Stomach (tissue), 19 donors: ENCODE measurements at places on chromosomes 7 and 10.

GRCh38 chr7:46741938-46742540 is 821.0 kb upstream of the IGFBP3 start:
- DNase-seq: no peak

DNA sequence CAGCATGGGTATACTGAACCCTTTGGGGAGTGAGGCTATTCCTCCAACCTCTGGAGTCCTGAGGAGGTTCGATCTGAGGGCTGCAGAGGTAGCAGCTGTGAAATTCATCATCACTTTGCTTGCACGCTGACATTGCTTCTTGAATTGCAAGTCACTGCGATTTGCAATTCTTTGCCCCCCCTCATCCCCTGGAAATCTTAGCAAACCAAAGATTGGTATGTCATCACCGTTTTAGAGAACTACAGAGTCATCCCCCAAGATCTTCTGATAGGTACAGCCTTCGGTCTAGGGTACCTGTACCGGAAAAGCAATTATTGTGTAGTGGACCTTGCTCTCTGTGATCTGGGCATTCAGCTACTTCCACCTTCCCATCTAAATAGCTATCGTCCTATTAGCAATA is 192.6 kb downstream of the KLF6 start:
- DNase-seq: no peak

GRCh38 chr10:104034401-104035193 is 51.1 kb downstream of the COL17A1 start:
- DNase-seq: no peak

DNA sequence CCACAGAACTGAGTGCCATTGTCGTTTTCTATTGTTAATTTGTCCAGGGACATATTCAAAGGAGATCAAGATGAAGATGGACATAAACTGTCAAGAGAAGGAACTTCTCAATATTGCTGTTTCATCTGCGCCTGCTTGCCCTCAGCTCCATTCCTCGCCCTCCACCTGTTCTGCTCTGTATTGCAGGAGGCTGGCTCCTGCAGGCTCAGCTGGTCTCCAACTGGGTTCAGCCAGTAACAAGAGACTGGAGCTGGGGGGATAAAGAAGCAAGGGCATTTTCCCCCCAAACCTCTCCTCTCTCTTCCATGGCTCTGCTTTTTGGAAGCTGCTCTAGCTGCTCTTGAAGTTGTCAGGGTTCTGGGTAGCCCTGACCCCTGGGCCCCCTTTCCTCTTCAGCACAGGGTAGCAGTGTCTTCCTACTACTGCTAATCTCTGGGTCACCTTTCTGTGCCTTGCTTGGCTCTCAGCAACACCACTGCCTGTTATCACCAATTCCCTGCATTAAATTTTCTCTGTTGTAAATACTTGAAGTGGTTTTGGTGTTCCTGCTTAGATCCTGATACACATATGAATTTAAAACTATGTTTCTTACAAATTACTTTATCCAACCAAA is 149.0 kb upstream of the FGFR2 start:
- DNase-seq: no peak
